ENCODE measurements at places on chromosomes 6 and 20.

DNA sequence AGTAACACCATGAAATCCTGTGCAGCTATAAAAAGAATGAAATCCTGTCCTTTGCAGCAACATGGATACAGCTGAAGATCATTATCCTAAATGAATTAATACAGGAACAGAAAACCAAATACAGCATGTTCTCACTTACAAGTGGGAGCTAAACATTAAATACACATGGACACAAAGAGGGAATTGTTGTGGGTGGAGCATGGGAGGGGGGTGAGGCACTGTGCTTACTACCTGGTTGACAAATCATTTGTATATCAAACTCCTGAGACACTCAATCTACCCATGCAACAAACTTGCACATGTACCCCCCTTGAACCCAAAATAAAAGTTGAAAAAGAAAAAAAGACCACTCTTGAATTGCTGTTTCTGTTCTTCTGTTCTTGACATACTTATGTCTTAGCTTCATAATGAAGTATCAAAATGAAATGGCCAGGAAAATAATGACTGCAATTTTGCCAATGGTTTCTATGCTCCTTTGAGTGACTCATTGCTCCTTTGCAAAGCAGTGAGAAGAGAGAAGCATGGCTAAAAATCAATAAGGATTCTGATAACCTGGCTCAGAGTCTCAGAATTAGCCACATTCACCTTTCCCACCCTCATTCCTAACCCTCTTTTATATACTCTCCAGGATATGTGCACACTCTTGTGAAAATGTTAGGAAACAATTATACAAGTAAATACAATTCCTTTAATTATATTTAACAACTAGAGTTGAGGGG, 71.0 kb downstream of the CYP39A1 start:
- DNase-seq: no peak

DNA sequence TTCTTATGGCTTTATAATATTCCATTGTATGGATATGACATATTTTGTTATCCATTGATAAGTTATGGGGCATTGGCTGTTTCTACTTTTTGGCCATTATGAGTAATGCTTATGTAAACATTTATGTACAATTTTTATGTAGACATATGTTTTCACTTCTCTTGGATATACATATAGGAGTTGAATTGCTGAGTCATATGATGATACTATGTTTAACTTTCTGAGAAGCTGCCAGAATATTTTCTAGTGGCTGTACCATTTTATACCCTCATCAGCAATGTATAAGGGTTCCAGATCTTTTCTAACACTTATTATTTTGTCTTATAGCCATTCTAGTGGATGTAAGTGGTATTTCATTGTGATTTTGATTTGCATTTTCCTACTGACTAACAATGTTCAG, 23.1 kb downstream of the OTOR start:
- DNase-seq: no peak

DNA sequence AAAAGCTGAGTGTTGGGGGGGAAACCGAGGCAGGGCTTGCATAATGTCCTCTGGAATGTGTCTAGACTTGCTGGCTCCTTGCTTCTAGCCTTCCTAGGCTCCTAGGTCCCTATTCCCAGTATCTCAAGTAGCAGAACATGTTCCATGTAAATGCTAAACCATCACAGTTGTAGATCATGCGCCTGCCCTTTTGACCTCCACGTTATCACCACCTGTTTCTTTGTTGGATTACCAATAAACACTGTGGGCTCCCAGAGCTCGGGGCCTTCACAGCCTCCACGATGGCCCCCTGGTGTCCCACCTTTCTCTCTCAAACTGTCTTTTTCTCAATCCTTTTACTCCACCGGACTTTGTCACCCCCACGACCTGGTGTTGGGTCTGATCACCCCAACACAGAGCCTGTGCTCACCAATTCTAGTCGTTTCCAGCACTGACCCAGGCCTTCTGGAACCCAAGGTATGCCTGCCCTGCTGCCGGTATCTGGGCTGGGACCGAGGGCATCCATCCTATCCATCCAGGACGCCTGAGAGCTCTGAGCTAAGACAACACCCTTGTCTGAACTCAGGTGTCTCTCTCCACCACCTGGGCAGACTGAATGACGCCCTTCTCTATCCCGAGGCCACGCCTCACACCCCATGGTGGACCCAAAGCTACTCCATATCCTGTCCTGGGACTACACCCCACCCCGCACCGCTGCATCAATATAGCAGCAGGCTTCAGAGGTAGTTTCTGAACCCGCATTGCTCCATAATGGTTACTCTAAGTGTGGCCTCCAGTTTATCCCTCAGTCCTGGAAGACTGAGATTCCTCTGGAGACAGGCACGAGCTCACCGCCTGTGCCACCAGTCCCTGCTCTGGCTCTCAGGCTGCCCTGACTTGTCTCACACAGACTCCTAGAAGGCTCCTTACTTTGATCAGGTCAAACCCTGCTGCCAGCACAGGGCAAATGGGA, 9.3 kb upstream of the PRR18 start:
- DNase-seq: no peak

- no peak for DNase-seq
Measured at GRCh38 chr20:34311118-34312023, 8.2 kb upstream of the AHCY start.

DNA sequence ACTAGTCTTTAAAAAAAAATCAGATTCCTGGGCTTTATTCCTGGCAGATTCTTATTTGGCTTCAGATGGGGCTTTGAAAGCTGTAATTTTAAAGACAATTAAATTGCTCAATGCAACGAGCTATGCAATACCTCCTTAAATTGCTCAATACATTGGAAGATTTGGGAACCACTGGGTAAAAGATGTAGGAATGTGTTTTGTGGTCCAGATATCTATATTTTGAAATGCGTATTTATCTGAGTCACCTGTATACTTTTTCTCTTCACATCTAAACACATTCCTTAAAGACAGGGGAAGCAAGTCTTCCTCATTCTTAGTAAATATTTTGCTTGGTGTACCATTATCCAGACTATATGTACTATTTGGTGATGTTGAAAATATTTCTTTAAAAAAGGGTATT, 29.6 kb upstream of the MAP7 start:
- DNase-seq: no peak

DNA sequence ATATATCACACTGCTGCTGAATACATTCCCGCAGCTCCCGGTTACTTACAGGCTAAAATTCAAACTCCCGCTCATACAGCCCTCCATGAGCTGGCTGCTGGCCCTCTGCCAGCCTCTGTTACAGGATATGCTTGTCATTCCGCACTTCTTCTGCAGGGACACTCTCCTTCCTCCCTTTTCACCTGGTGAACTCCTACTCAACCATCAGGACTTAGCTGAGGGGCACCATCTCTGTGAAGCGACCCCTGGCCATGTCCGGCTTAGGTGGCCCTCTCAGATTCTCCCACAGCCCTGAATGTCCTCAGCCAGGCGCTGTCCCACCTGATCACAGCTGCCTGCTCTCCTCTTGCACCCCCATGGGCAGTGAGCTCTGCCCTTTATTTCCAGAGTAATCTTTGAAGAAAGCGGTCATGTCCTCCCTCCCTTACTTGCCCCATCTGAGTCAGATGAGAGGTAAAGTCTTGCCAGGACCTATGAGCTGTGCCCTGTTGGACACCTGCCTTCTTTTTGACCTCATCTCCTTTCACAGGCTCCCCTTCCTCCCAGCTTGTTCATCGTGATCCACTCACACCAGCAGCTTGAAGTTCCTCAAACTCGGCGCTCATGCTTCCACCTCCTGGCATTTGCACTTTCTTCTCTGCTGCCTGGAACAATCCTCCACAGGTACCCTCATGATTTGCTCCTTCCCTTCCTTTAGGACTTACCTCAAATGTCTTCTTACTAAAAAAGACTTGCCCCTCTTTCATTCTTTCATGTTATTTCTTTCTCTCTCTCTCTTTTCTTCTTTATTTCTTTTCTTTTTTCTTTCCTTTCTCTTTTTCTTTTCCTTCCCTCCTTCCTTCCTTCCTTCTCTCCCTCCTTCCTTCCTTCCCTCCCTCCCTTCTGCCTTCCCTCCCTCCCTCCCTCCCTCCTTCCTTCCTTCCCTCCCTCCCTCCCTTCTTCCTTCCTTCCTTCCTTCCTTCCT, 5.6 kb downstream of the CYP24A1 start:
- no peak for DNase-seq

DNA sequence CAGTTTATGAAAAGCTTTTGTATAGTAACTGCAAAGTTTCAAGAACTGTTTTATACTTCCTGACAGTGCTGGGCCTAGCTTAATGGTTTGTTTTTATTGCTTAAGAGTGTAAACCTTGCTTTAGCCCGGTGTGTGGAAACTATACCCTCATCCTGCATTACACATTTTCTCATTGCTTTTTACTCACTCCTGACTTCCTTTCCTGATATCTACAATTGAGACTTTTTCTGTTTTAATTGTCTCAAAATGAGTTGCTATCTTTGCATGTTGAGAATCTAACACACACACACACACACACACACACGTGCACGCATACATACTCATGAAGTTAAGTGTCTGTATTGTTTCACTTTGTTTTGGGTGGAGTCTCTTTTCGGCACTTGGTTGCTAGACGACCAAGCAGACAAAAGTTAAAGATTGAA, 16.7 kb downstream of the BMP2 start:
- DNase-seq: no peak

DNA sequence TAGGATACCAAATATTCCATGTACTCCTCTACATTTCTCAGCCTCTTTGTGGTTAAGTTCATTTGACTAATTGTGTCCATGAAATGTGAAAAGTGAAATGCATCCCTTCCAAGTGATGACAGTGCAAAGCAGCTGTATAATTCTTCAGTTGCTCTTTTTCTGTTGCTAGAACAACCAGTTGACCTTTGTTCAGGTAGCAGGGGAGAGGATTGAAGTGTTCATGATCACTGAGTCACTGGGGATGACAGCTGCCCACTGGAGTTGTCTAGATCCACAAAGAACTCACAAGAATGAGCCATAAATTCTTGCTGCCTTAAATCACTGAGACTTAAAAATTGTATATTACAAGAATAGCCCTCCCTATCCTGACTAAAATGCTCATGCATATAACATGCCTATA, 254.6 kb downstream of the EPHA7 start:
- DNase-seq: no peak

- DNase-seq: no peak
Measured at GRCh38 chr6:127434651-127435050, 24.5 kb downstream of the KIAA0408 start.

DNA sequence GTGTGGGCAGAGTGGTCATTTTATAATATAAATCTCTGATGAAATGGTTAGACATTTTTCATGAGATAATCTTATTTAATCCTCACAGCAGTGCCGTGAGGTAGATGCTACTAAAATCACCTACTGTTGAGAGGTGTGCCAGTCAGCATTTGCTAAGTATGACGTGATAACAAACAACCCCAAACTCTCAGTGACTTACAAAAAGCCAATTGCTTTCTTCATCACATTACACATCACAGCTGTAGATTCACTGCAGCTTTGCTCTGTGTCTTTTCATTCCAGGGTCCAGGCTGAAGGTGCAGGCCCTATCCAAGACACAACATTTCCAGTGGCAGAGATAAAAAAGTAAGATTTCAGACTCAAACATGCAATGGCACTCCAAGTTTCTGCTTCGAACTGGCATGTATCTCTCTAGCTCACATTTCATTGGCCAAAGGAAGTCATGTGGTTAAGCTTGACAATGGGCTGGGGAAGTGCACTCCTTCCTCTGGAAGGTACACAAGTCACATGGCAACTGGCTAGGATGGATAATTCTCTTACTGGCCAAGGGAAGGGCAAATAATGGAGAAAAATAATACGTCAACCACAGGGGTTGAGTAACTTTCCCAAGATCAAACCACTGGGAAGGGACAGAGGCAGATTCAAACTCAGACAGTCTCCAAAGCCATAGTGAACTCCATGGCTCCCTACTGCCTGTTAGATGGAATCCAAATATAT, 69.5 kb upstream of the EPB41L1 start:
- peak; percentile 70 for DNase-seq

DNA sequence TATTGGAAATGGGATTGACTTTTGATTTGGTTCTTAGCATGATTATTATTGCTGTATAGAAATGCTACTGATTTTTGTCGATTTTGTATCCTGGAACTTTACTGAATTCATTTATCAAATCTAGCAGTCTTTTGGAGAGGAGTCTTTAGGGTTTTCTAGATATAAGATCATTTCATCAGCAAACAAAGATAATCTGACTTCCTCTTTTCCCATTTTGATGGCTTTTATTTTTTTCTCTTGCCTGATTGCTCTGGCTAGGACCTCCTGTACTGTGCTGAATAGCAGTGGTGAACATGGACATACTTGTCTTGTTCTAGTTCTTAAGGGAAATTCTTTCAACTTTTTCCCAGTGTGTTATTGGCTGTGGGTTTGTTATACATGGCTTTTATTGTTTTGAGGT, 64.6 kb downstream of the ZC2HC1B start:
- DNase-seq: no peak

DNA sequence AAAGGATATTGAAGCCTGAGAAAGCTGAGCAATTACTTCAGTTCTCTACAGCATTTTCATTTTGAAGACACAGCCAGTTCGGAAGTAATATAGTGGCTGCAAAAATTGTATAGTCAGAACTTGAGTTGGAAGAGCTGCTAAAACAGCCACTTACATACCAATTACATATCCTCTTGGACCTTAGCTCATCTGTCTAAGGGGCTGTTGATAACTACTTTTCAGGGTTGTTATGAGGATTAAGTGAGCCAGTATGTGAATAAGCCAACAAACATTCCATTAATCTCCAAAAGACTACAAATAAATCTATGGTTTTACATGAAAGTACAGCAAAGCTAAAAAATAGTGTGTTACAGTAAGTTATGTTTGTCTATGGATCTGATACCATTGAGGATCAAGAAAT, 59.7 kb downstream of the TMEM200A start:
- DNase-seq: no peak

- DNase-seq: no peak
Measured at GRCh38 chr6:148830614-148831013, 83.8 kb downstream of the UST start.

- no peak for DNase-seq
Measured at GRCh38 chr6:148888856-148889255, 142.0 kb downstream of the UST start.

- no peak for DNase-seq
Measured at GRCh38 chr6:122323361-122323760, 76.1 kb upstream of the HSF2 start.

- no peak for DNase-seq
Measured at GRCh38 chr6:81075974-81076373, 676.5 kb downstream of the TENT5A start.

GRCh38 chr20:63977739-63978276, 1.6 kb downstream of the SAMD10 start:
- no peak for DNase-seq

GRCh38 chr6:136643850-136644596, 93.8 kb upstream of the MAP7 start:
- peak; percentile 34 for DNase-seq

DNA sequence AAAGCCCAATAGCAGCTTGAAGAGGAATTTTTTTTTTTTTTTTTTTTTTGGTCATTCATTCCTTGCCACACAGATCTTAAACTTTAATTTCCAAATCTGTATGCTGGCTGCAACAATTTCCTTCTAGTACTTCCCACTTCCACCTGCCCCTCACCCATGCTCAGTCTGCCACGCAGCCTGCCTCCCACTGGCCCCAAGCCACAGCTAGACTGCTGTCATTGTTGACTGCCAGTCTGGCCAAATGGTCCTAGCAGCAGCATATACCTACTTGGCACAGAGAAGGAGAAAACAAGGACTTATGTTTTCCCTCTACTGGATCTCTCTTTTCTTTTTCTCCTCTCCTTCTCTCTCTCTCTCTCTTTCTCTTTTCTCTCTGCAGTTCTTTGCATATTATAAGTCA, 118.3 kb upstream of the HEY2 start:
- no peak for DNase-seq

Data from epithelial cell of prostate (primary cell).